ENCODE measurements at places on chromosomes 1 and 21.
A peak's percentile ranks its signal among the peaks of the same experiment; 100 is the strongest.

GRCh38 chr1:198387587-198387986, 152.9 kb downstream of the ATP6V1G3 start:
- no peak for DNase-seq

- no peak for DNase-seq
Measured at GRCh38 chr1:211723273-211723672, 47.9 kb upstream of the NEK2 start.

DNA sequence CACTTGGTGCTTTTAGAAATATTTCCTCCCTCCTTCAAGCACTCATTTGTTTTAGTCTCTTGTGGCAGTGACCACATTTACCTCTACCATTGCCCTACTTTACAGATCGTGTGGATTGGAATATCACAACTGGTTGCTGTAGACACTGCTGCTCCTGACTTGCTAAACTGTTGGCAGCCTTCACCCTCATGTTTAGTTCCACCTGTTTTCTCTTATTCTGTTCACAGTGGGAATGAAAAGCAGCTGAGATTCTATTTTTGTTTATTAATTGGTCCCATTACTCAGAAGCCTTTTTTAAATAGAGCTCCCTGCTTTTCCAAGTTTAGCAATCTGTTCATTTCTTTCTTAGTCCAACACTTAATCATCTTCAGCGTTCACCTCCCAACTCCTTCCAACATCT, 308.9 kb downstream of the RWDD3 start:
- DNase-seq, result no peak

GRCh38 chr1:39827201-39827600, 38.5 kb upstream of the BMP8B start:
- DNase-seq, result no peak

GRCh38 chr1:88610687-88611086, 73.4 kb upstream of the PKN2 start:
- no peak for DNase-seq

GRCh38 chr1:175599212-175599705, 144.1 kb downstream of the TNR start:
- no peak for DNase-seq

GRCh38 chr1:215845234-215845891, 278.3 kb downstream of the KCTD3 start:
- DNase-seq, result peak; percentile 13

- DNase-seq, result no peak
Measured at GRCh38 chr1:201966171-201966570, 10.9 kb downstream of the TIMM17A start.

GRCh38 chr21:25281134-25281533, 326.1 kb downstream of the MRPL39 start:
- no peak for DNase-seq

DNA sequence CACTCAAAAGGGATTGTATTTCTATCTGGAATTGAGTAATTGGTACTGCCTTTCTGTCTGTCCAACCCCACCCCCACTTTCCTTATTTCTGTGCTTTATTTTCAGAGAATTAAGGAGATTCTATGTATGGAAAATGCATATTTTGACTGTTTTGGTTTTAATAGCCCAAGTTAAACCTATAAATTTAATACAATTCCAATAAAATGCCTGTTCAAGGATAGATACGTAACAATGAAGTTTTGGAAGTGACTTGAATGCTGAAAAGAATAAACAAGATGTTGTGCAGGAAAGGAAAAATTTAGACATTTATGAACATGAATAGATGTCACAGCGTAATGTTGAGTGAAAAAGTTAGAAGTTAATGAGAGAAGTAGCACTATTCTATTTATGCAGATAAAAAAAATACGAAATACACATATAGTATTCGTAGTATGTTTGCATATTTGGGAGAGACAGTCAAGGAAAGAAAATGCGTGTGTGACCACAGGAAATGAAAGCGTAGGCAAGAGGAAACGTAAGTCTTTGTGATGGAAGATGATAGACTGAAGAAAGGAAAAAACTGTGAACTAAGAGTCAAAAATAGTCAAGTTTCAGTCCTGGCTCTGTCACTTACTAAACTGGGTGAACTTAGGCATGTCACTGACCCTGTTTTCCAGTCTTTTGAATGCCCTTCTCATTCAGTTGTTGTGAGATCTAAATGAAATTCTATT, 62.1 kb downstream of the MEF2D start:
- DNase-seq, result no peak

- DNase-seq, result no peak
Measured at GRCh38 chr1:196152975-196153374, 455.3 kb downstream of the KCNT2 start.

GRCh38 chr1:164702216-164702615, 143.2 kb downstream of the PBX1 start:
- DNase-seq, result no peak
